Sigmoid colon (tissue), 7 donors: ENCODE measurements at places on chromosomes 13 and 19. TPM values are rescaled to one million over a fixed set of nuclear protein-coding genes. Genes with fewer than 3 reads are reported as not detected.

DNA sequence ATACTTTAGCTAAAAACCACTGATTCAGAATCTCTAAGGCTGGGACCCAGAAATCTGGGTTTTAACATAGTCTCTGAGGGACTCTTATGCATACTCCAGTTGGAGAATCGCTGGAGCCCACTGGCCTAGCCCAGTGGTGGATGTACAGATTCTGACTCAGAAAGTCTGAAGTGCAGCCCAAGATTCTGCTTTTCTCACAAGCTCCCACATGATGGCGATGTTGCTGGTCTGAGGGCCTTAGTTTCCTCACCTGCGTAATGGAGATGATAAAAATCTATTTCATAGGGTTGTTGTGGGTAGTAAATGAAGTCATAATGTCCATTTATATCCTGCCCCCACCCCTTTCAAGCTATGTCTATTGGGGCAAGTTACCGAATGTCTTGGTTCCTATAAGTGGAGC is 7.7 kb upstream of the CDADC1 start:
- DNase-seq: no peak

- no peak for DNase-seq
Measured at GRCh38 chr19:54435551-54436016, 13.4 kb upstream of the LENG8 start.

- DNase-seq: no peak
Measured at GRCh38 chr19:17326595-17326966, 8.1 kb downstream of the ANO8 start.

DNA sequence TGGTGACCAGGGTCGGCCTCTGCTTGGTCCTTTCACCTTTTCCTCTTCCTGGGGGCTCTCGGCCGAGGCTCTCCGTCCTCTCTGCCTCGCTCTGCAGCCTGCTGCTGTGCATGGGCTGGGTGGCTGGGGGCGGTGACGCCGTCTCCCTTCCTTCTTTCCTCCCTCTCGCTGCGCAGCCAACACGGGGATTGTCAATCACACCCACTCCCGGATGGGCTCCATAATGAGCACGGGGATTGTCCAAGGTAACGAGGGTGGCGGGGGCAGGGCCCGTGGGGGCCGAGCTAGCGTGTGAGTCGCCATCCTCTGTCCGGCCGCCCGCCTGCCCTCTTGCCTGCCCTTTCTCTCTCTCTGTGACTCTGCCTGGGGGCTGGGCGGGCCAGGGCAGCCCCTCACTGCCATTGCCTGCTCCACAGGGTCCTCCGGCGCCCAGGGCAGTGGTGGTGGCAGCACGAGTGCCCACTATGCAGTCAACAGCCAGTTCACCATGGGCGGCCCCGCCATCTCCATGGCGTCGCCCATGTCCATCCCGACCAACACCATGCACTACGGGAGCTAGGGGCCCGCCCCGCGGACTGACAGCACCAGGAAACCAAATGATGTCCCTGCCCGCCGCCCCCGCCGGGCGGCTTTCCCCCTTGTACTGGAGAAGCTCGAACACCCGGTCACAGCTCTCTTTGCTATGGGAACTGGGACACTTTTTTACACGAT is 7.1 kb downstream of the YIPF2 start:
- DNase-seq: no peak

DNA sequence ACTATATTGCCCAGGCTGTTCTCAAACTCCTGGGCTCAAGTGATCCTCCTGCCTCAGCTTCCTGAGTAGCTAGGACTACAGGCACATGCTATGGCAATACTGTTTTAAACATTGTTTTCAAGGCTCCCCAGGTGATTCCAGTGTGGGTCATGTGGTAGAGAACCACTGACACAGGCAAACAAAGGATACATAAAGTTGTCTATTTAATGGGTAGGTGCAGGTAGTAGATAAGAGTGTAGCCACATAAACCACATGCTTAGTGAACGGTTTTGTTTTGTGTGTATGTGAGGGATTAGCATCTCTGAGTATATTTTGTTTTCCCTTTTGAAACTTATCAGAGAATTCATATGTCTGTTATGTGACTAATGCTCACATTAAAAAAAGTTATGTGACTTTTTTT is 36.7 kb downstream of the USPL1 start:
- DNase-seq: no peak

DNA sequence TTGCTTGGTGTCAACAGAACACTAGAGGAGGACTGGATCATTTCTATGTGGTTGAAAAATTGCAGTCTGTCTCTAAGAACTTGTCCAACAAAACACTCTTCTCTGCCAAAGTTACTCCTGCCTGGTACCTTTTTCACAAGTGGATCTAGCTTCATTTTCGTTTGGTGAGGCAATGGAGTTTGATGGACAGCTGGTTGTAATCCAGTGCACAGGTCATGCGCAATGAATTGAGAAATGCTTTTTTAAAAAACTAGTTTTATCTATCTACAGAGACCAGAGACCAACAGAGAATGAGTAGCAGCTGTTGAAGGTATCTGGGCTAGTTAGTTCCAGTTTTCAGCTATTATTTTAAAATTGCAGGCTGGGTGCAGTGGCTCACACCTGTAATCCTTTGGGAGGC is 12.0 kb upstream of the KBTBD6 start:
- DNase-seq: no peak

DNA sequence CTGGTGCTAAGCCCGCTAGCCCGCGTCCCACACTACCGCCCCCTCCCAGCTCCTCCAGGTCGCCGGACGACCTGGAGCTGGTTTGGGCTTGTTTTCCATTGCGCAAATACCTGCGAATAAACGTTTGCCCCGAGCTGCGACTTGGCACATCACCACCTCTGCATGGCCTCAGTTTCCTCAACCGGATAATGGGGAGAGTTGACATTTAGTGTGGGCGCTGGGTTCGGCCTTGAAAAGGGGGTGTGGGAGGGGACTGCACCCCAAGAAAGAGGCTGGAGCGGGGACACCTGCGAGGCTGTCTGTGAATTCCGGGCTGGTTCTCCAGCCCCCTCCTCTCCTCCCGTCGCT is 11.0 kb upstream of the JUND start:
- DNase-seq: no peak

GRCh38 chr13:112521073-112521685 is 66.8 kb downstream of the TUBGCP3 start:
- no peak for DNase-seq

DNA sequence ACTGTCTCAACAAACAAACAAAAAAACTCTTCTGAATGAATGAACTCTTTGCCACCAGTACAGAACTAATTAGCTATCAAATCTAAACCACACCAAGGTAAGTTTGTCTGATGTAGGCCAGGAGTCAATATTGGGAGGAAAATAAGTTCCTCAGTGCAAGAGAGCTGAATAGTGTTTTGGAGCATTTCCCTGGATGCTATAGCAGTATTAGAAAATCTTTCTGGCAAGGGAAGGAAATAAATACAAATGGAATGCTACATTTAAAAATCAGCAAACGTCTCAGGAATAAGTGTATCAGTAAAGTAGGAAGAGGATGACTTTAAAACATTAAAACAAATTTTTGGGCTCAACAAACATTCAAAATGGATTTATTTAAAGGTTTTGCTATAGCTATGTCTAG is 81.3 kb upstream of the TMTC4 start:
- DNase-seq: no peak

- no peak for DNase-seq
Measured at GRCh38 chr19:39729594-39729993, 8.2 kb downstream of the CLC start.

DNA sequence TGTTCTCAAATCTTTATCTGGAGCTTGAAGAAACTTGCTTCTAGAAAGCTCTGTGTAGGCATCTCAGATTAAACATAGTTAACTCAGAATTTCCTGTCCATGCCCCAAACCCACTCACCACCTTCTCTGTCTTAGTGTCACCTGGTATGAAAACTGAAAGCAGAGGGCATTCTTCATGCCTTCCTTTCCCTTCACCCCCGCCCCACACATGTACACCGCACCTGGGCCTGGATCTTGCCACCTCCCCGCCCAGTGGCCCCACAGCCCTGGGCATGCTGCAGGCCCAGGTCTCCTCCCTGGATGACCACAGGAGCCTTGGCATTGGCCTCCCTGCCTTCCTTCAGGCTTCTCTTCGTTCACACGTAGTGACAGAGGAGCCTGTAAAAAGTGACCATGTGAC is 15.8 kb downstream of the CFAP97D2 start:
- no peak for DNase-seq

DNA sequence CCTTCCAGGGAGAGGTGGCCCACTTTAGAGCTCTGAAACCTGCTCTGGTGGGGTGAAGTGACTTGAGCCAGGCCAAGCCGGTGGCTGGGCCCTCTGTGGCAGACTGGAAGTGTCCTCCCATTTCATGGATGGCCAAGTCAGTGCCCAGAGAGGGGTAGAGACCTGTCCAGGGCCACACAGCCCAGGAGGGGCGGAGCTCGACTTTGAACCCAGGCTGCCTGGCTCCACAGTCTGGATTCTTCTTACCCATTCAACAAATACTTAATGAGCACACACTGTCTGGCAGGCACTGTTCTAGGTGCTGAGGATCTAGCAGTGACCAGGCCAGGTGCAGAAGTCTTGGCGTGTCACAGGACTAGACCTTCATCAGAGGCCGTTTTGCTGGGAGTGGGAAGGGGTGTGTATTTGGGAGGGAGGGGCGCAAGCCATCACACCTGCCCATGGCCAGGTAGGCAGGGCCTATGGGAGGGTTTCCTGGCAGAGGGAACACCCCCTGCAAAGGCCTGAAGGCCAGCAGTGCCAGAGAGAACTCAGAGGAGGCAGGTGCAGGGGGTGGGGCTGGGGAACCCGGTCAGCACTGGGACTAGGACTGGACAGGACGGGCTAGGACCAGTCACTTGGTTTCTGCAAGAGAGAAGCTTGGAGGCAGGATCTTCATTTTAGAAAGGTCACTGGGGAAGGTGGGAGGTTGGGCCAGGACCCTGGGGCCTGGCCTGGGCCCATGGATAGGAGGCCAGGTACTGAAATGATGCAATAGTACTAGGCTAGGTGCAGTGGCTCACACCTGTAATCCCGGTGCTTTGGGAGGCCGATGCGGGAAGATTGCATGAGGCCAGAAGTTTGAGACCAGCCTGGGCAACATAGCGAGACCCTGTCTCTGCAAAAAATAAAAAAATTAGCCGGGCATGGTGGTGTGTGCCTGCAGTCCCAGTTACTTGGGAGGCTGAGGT is 31.8 kb downstream of the DNM2 start:
- no peak for DNase-seq

DNA sequence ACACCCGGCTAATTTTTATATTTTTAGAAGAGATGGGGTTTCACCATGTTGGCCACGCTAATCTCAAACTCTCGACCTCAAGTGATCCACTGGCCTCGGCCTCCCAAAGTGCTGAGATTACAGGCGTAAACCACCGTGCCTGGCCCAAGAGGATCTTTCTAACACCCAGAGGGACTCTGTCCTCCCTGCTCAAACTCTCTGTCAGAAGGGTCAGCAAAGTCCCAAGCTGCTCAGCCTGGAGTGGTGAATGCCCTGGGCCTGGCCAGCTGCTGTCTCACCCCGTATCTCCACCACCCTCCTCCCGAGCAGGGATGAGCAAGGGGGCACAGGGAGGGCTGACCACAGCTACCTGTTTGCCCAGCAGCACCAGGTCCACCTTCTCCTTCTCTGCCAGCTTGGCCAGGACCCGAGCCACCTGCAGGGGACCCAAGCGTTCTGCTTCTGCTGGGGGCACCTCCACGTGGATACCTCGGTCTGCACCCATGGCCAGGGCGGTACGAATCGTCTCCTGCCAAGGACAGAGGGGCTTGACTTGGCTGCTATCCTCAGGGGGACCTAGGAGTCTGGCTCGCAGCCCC is 10.9 kb upstream of the VSIG10L start:
- DNase-seq: no peak

DNA sequence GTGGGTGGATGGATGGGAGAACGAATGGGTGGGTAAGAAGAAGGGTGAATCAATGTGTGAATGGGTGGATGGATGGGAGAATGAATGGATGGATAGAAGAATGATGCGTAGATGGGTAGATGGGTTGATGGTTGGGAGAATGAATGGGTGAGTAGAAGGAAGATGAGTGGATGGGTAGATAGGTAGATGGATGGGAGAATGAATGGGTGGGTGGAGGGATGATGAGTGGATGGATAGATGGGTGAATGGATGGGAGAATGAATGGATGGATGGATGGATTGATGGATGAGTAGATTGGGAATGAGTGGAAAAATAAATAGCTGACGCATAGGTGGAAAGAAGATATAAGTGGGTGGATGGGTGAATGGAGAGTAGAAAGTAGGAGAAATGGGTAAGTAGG is 16.5 kb downstream of the VSTM2B start:
- no peak for DNase-seq

DNA sequence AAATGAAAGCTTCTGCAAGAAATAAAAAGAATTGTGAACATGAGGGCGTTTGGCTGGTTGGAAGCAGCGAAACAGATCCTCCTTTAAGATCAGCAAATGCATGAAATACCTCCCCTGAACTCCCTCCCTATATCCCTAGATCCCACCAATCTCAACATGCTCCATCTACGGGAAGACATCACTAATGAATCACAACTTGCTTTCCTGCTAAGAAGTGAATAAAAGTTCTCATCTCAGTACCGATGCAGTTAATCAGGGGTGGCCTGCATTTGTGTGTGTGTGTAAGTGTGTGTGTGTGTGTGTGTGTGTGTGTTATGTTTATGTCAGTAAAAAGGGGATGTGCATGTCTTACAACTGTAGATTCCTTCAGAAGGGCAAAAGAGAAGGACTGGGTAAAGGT is 238.7 kb downstream of the LIG4 start:
- no peak for DNase-seq

- no peak for DNase-seq
Measured at GRCh38 chr13:106905380-106906162, 337.6 kb upstream of the ARGLU1 start.

Gene IFT88
- total RNA-seq: 16.6 TPM

Gene TNFSF11
- total RNA-seq: not detected

Gene SULT2A1
- total RNA-seq: not detected

Gene GPR4
- 0.99 TPM for total RNA-seq

Gene CYP4F12
- total RNA-seq: 10.5 TPM

Gene RUVBL2
- total RNA-seq: 69.9 TPM
